ENCODE measurements at places on chromosomes 3 and 15.

DNA sequence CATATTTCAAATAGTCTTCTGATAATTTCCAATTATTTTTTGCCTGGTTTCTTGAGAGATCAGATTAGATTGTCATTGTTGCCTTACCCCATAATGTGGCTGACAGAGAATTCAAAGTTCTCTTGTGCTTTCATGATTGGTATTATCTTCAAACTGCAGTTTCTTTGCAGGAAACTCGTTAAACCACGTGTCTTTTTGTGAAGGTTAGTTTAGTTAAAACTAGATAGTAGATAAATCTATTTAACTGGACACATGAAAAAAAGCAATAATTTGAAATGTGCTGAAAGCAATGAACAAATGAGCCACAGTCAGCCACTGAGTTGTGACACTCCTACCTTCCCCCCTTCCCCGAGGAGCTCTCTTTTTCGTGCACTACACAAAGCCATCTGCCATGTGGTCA lies 327.5 kb upstream of the UMPS start:
- no peak for DNase-seq

DNA sequence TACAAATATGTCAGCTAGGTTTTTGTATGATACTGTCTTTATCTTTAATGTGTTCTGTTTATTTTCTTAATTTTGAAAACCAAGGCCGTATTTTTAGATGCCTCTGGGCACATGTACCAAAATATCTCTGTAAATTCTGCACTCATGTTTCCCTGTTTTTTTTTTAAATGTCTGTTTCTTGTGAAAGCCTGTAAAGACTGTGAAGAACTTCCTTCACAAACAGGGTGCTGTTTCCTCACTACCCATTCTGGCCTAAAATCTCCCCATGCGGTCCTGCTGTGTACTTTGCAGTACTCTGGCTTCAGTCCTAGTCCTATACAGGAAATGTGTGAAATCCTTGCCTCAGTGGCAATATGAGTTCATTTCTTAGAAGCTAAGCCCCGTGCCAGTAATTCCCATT lies 133.4 kb upstream of the ZBTB20 start:
- no peak for DNase-seq

- no peak for DNase-seq
These were observed 136.3 kb upstream of the LRTM1 start for GRCh38 chr3:55064164-55064563.

DNA sequence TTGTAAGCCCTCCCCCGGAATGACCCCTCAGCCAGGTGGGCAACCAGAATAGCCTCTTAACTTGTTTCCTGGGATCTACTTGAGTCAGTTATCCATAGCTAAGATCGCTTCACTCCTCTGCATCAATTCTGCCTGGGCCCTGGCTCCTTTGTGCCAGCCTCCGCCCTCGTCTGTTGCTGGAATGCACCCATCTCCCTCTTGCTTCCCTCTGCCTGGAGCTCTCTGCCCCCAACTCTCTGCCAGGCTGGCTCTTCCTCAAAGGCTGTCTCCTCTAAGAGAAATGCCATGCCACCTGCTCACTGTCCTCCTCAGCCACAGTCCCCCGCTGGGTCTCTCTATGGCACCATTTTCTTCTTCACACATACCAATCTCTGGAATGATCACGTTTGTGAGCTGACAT lies 240.8 kb downstream of the ADAMTS17 start:
- DNase-seq, result no peak

DNA sequence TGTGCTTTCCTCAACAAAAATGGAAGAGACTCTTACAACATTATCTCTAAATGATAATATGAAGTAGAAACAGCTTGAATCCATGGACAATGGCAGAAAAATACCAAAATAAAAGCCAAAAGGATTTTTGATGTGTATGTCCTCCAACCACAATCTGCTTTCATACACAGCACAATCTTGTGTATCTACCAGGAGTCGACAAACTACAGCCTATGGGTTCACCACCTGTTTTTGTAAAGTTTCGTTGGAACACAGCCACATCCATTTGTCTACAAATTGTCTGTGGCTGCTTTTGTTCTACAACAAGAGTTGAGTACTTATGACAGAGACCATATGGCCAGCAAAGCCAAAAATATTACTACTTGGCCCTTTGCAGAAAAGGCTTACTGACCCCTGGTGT lies 88.7 kb upstream of the UBE2E2 start:
- DNase-seq, result no peak

- no peak for DNase-seq
These were observed 127.0 kb downstream of the KLHL25 start for GRCh38 chr15:85667491-85668424.

GRCh38 chr15:38215707-38216106 lies 36.9 kb upstream of the SPRED1 start:
- no peak for DNase-seq

- no peak for DNase-seq
These were observed 60.9 kb upstream of the FSIP1 start for GRCh38 chr15:39843565-39843964.

GRCh38 chr15:34119291-34119690 lies 17.4 kb downstream of the PGBD4 start:
- DNase-seq, result no peak

DNA sequence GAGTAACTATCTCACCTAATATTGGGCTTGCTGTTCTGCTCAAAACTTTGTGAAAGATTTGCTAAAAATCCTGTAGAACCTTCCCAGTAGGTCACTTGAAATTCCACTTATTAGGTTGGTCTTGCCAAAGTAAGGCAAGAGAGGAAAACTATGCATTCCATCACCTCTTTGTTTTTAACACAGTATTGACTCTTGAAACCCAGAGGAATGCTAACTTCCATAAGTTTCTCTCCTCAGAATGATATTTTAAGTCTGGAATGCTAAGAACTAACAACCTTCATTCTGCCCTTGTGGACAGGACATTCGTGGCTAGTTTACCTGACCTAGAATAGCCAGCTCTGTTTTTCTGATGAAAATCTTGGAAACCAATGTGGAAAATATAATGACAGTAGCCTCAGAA lies 154.5 kb downstream of the TMCO5A start:
- DNase-seq, result no peak

GRCh38 chr3:133477487-133477886 lies 77.6 kb downstream of the BFSP2 start:
- no peak for DNase-seq

GRCh38 chr3:159989973-159990846 lies 1.6 kb downstream of the IL12A start:
- DNase-seq, result peak; percentile 30

- DNase-seq, result no peak
These were observed 43.9 kb upstream of the ARL8B start for GRCh38 chr3:5078151-5078550.

GRCh38 chr3:130950124-130950523 lies 56.2 kb downstream of the ATP2C1 start:
- DNase-seq, result no peak

DNA sequence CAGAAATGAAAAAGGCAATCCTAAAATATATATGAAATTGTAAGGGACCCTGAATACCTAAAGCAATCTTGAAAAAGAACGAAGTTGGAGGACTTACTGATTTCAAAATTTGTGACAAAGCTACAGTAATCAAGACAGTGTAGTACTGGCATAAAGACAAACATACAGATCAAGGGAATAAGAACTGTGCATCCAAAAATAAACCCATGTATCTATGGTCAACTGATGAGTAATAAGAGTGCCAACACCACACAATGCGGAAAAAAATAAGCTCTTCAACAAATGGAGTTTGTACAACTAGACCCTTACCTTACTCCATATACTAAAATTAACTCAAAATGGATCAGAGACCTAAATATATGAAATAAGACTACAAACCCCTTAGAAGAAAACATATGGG lies 29.6 kb downstream of the GSK3B start:
- no peak for DNase-seq

DNA sequence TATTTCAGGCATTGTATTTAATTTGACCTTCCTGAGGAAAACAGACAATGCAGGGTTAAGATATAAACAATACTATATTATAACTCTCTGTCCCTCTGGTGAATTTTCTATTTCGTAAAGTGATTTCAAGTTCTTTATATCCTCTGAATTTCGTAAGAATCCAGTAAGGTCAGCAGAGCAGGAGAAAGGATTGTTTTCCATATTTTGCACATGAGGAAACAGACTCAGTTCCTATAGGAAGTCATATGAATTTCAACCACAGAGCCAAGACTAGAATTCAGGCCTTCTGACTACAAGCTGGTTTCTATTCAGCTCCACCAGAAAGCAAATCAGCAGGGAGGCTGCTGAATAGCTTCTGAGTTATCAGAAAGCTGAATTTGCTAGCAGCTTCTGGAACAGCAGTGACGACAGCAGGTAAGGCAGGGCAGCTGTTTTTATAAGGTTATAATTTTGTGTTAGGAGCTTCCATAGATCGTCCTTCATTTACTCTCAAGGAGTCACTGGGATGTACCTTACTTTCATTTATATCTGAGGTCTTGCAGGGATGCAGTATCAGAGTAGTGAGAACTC lies 11.1 kb upstream of the PLAAT1 start:
- DNase-seq, result no peak

DNA sequence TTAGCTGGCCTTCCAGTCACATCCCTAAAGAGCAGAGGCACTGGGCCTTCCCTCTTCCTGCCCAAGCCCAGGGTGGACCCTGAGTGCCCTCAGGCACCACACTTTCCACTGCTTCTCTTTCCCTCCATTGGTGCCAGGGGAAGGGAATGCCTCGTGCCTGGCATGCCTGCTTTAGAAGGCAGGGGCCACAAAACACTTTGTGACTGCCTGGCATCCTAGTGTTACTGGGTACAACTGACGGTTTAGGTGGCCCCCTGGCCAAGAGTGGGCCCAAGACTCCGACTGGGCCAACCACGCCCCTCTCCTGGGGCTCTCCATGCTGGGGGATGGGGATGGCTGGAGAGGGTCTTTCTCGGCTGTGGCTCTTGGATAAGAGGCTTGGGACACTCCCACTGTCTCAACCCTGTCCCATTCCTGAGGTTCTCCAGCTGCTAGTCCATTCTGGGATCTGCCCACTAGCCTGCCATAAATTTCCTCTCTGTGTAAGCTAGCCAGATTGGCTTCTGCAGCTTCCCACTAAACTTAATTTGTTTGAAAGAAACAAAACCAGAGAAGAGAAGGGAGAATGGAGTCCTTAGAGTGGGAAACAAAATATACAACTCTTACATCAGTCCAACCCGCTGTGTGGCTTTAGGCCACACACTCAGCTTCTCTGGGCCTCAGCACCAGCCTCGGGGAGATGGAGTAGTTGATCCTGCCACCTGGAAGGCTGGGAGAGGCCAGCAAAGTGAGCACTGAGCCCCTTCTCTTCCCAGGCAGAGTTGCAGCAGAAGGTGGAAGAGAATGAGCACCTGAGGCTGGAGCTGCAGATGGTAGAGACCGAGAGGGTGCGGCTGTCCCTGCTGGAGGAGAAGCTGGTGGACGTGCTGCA lies 24.1 kb upstream of the GP9 start:
- DNase-seq, result no peak

DNA sequence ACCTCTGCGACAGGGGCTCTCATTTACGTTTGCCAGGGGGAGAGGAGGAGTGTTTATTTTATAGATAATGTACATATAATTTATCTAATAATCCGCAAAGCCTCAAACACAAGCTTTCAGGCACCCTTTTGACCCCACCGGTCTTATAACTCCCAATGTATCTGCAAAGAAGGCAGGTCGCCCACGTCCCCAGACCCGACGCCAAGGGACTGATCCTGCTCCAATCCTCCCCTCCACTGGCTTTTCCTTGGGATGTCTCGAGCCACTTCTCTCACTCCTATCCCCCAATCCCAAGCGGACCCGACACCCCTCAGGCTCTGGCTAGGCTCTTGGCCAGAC lies 452 bp downstream of the DCP1A start:
- peak; percentile 24 for DNase-seq

DNA sequence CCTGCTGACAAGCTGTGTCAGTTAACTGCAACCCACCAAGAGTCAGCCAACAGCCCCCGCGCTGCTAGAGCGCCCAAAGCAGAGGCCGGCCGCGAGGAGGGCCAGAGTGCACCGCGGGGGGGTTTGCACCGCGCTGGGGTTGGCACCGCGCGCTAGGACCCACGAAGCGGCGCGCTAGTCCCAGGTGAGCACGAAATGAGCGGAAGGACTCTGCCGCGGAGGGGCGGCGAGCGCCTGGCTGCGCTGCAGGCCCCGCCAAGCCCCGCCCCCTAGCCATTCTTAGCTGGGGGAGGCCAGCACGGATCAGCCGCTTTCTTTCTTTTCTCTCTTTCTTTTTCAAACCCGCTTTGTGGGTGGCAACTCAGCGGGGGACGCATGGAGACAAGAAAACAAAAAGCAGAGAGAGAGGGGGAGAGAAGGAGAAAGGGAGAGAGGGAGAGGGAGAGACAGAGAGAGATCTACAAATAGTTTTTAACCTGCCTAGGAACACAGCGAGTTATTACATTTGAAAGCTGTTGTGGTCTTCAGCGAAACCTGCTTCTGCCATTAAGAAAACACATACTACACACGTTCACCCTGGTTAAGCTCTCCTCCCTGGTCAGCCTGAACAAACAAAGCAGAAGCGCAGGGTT lies 6.9 kb upstream of the FOXB1 start:
- DNase-seq, result no peak

DNA sequence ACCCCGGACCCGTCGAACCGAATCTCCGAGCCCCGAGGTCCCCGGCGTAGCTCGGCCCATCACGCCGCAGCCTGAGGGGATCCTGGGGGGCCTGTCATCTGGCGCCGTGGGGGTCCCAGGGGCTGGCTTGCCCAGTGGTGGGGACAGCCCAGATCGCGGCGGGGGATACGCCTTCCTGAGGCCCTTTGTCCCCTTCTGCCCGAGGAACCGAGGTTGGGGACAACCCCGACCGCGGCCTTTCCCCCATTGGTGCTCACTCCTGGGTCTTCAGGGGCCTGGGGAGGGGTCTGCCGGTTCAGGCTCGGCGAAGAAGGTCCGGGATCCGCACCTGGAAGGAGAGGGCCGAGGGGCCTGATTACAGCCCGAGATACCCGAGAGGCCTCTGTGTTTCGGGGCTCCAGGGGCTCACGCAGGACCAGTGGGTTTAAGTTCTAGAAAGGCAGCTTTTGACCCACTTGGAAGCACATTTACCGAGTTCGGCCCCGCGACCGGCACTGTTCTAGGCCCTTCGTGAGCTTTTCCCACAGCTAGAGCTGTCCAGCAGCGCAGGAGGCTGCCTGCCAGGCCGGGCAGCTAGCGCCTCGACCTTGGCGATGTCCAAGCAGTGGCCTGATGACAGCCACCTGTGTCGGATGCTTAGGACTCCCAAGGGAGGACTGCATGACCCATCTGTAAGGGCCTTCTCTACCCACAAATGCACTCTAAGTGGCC lies 504 bp downstream of the ABHD2 start:
- no peak for DNase-seq

- DNase-seq, result no peak
These were observed 17.2 kb upstream of the B4GALT4 start for GRCh38 chr3:119257654-119258410.

DNA sequence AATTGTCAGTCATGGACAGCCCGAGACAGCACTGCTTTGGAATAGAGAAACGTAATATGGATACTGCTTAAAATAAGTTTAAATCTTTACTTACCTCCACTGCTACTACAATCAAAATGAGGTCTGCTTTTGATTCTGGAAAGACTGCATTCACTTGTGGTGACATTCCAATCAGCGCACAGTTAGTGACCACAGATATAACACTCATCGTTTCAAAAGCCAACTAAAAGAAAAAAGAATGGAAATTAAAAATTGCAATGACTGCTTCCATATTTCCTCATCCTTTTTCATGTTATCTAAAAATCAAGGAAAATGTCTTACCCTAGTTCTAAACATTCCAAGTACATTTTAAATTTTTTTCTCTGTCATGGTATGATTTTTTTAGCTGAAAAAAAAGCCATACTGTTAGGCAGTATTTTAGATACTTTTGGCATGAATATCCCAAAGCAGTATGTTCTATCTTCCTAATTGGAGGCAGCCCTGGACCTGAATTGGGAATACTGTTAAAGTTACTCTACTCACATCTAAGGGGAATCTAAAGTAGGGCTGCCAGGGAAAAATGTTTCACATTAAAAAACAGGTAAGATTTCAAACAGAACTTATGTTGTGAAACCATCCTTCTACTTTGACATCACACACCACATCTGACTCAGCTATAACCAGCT lies 72.1 kb downstream of the ANO10 start:
- no peak for DNase-seq
